ENCODE measurements at places on chromosomes 5 and 9.

DNA sequence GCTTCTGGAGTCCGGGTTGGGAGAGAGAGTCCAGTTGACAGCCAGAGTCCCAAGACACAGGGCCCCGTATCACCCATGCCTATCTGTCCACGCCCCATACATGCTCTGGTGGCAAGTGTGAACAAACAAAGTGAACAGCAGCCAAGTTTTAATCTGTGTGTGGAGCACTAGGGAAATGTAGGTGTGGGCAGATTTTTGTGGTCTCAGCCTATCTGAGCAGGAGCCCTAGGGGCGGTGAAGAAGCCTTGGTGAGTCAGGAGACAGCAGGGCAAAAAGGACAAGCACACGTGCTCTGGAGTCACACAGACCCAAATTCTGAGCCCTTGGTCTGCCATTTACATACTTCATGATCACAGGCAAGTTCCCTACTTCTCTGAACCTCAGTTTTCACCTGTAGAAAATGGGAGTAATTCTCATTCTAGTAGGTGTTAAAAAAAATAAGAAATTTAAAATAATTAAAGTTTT is 23.2 kb downstream of the EGR1 start:
- no peak for DNase-seq

DNA sequence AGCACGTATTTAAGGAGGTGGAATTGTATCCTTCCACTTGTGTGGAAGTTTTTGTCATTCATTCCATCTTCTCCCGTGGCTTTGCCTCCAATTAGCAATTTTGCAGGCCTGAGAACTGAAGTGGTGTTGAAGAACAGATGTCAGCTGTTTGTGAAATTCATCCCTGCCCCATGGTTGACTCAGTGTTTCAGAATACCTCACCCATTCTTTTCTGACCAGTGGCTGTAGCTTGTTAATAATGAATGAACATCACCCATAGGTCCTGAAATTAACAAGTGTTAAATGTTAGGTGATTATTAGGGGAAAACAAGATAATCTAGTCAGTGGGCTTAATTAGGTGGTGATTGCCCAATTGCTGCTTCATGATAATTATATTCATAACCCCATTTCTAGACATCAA is 11.7 kb downstream of the ZNF462 start:
- DNase-seq = no peak

GRCh38 chr9:105712773-105713172 is 18.4 kb downstream of the TMEM38B start:
- DNase-seq = no peak

DNA sequence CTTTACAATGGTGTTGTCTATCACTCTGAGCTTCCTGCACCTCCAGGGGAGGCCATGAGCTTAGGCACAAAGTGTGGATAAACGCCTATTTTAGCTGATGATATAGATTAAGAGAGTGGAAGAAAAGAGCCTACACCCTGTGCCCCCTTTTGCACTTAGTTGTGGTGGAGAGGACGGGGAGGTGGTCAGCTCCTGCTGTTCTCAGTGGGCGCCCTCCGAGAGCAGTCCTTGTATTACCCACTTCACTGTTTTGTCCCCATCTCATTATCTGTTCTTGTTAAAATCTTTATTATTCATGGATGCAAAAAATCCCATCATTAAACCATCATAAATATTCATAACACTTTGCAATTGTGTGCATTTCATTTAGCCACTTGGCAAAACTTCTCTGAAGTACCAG is 303.3 kb downstream of the EFNA5 start:
- no peak for DNase-seq

- DNase-seq = no peak
Measured at GRCh38 chr5:180340856-180341255, 12.3 kb downstream of the GFPT2 start.

GRCh38 chr9:32516241-32516640 is 9.8 kb downstream of the RIGI start:
- no peak for DNase-seq

DNA sequence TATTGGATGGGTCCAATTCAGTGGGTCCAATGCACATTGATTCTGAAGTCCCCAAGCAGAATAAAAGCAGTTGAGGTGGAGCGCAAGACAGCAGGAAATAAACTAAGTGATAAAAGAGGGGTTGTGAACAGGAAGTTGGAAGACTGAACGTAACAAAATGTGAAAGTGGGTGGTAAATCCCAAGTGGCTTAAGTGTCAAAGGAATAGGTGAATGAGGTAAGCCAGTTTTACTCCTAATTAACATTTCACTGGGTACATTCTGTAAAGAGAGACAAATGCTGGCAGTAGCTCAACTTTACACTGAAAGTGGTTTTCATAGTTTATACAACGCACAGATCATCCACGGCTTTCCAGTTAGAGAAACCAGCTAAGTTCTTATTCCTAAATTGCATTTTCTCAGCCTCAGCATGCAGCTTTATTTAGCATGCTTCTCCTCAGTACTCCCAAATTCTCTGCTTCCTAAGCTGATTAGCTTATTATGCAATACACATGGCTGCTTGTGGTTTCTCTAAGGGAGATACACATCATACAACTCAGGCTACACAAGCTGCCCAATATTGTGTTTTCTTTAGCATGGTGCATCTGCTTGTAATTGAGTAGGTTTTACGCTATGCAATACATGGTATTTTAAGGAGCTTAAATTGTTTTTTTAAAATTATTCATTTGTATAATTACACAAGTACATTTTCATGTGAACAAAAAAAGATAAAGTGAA is 34.2 kb upstream of the HSD17B4 start:
- no peak for DNase-seq

DNA sequence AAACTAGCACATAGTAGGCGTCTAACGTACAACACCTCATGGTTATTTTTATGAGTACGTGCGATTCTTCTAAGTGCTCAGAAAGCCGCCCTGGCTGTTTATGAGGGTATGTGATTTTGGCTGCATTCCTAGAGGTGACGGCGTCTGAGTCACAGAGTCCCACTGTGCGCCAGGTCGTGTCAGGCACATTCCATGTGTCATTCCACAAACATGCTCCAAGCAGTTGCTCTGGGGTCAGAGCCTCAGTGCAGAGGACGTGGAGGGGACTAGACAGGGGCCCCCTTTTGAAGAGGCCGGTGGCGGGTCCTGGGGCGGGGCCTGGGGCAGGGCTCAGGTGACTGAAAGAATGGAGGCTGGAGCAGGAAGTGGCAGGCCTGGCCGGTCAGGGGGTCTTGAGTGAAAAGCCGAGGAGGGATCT is 51.9 kb downstream of the NEK6 start:
- no peak for DNase-seq

GRCh38 chr5:30968971-30969370 is 224.5 kb upstream of the CDH6 start:
- no peak for DNase-seq

DNA sequence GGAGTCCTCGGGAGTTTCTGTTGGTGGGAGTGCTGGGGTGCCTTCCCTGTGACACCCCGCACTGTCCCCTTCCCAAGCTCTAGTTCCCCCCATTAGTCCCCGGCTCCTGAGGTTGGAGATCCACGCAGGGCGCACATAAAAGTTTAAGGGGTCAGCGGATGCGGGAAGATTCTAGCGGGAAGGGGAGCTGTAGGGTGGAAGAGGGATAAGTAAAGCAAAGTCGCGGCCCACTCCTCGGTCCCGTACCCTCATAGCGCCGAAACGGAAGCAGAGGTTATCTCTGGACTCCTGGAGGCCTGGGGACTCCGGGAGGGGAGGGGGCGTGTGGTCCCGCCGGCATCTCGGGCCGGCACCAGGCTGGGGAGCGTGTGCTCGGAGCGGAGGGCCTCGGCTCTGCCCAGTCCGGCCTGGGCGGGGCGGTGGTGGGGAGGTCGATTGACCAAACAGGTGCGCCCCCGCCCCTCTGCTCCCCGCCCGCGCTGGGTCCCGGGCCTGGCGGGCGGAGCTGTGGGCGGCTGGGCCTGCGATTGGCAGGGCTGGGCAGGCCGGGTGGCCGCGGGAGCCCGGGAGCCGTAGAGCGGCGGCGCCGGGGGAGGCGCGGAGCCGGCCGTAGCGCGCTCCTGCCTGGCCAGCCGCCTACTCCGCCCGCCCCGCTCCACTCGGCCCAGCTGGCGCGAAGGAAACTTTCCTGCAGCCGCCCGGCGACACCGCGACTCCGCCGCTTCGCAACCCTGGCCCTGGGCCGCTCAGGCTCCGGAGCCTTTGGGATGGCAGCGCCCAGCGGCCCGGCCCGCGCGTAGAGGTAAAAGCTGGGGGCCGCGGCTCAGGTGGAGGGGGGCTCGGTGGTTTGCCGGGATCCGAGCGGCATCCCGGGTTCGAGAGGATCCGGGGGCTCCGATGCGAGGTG is 52.2 kb upstream of the DAB2IP start:
- DNase-seq = no peak

GRCh38 chr5:124103671-124104070 is 591.7 kb downstream of the CSNK1G3 start:
- DNase-seq = no peak

DNA sequence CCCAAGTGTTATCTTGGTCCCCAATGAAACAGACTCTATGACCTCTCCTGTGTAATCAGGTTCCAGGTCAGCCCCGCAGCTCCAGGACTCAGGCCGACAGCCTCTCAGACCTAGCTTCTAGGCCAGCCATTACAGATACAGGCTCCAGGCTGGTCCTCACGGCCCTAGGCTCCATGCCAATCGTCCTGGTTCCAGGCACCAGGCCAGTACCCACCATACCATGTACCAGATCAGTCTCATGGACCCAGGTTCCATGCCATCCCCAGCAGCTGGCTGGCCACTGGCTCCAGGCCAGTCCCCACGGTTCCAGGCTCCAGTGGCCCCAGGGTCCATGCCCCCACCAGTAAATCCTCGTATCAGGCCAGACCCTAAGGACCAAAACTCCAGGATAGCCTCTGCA is 1326.6 kb upstream of the C9orf72 start:
- no peak for DNase-seq

- DNase-seq = no peak
Measured at GRCh38 chr5:111774525-111774924, 17.5 kb upstream of the NREP start.

GRCh38 chr5:150172556-150172955 is 6.0 kb downstream of the CDX1 start:
- no peak for DNase-seq

GRCh38 chr9:15293804-15294316 is 13.2 kb downstream of the TTC39B start:
- DNase-seq = no peak

- DNase-seq = no peak
Measured at GRCh38 chr5:1334831-1335539, 9.9 kb downstream of the CLPTM1L start.

GRCh38 chr9:121289772-121290370 is 21.9 kb downstream of the GSN start:
- no peak for DNase-seq

- DNase-seq = no peak
Measured at GRCh38 chr9:15982182-15982581, 429.3 kb downstream of the CCDC171 start.

DNA sequence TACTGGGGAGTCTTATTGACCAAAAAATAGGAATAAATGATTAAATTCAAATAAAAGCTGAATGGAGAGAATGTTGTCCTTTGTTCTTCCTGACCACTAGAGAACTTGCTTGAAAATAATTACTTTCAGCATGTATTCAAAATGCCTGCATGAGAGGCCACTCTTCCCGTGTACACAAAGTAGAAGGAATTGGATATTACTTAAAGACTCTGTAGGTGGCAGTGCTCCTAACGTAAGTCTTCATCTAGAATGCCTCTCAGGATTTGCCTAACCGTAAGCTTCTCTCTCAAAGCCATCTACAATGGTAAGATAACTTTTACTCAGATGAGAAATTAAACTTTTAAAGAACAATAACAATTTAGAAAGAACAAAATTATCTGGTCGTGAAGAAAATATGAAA is 620.0 kb upstream of the CCNG1 start:
- no peak for DNase-seq

DNA sequence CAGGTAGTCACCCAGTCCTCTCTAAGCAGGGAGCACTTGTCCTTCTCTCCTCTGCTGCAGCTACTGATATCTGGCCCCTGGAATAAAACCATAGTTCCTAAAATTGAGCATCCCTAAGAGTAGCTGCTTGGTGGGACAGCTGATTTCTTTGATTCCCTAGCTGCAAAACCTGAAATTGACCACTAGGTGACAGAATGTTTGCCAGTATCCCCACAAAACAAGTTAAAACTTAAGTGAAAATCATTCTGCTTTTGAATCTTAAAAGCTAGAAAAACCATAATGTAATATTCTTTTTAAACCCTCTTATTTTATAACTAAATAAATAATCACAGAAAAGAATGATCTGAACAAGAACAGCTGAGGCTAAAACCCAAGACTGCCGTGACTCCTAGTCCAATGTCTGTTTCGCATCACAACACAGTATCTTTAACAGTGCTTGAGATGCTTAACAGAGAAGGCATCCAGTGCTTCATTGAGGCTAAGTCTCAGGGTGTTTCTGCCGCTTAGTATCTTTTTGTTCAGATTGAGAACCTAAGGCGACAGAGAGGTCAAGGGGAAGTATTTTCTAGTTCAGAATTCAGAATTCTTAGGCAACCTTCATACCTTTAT is 24.4 kb upstream of the TAL2 start:
- no peak for DNase-seq

- DNase-seq = no peak
Measured at GRCh38 chr5:151585970-151586369, 5.2 kb downstream of the FAT2 start.

DNA sequence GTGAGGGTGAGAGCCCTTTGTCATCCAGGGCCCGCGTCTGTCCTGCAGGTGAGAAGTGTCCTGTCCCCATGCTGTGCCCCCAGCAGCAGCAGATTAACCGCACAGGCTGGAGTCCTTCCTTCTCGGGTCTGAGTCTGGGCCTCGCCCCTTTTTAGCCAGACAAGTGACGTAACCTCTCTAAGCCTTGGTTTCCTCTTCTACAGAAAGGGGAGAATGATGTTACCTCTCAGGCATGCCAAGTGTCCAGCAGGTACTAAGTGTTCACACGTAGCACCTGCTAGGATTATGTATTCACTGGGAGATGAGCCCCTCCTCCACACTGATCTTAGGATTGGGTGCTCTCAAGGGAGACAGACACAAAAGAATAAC is 6.9 kb downstream of the NEURL1B start:
- DNase-seq = no peak

DNA sequence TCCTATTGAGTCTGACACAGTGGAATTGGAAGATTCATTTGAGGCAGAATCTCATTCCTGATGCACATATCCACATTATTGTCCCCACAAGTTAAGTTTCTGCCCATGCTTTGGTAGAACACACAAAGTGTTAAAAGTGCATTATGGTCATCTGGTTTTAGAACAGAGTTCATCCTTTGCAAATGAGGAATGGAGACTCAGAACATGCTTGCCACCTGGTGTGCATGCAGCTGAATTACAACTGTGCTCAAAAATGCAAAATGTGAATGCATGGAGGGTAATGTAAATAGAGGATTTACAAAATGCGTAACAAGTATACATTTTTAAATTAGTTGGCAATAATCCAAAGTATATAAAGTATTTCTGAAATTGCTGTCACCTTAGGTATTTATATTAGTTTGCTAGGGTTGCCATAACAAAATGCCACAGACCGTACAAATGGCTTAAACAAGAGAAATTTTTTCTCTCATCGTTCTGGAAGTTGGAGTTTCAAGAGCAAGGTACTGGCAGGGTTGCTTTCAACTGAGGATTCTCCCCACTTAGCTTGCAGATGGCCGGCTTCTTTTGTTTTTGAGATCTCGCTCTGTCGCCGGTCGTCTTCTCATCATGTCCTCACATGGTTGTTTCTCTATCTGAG is 671.1 kb downstream of the TAF11L14 start:
- DNase-seq = no peak

GRCh38 chr9:108156270-108156998 is 666.9 kb upstream of the KLF4 start:
- no peak for DNase-seq

- no peak for DNase-seq
Measured at GRCh38 chr5:134992148-134992547, 24.4 kb downstream of the CATSPER3 start.
